ENCODE measurements at places on chromosomes 2 and 18. TPM values are rescaled to one million over a fixed set of nuclear protein-coding genes. Genes with fewer than 3 reads are reported as not detected.

DNA sequence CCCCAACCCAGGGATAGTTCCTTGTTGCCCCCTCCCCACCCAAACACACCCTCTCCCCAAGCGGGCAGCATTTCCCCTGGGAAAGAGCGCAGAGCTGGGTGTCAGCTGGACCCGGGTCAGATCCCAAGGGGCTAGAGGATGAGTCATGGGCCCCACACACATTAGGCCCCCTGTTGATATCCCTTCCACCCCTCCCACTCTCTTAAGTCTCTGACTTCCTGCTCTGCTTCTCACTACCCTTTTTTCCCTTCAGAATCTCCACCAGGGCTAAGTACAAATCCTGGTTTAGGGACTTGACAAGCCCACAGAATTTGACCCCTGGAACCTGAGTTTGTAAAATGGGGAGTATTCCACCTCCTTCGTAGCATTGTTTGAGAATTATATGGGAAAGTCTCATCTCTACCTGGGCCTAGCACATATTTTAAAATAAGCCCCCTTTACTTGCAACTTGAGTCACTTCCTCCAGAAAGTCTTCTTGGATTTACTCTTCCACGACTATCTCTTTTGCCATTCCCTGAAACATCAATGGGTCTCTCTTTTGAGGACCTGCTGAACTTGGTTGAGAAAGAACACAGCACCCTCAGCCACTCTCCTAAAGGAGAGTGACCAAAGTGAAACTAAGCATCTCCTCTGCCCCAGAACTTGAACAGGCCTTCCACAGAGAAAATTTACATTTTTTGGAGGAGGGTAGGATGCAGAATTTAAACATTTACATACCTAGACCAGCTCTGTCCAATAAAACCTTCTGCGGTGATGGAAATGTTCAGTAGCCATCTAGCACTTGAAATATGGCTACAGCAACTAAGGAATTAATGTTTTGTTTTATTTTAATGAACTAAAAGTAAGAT lies 4.7 kb downstream of the RTKN start:
- DNase-seq: no peak

Gene TMEFF2
- not detected for total RNA-seq

GRCh38 chr2:237966250-237966564 lies 607 bp upstream of the UBE2F start:
- no peak for DNase-seq

DNA sequence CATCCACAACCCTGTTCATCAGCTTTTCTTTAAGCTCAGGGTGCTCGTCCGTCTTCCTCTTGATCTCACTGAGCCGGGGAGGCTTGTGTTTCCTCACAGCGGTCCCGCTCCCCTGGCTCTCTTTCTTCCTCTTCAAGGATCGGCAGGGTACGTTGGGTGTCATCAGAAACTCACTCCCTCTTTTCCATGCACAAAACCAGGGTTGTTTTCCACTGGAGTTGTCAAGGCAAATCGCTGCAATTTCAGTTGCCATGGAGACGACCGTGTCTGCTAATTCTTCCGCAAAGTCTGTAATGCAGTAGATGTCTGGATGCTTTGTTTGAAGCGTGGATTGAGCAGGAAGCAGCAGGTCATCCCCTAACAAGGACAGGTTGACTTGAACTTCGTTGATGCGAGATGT lies 146.4 kb downstream of the DAW1 start:
- no peak for DNase-seq

- DNase-seq: no peak
Observed at GRCh38 chr2:38433607-38433975, 56.5 kb upstream of the ATL2 start.

- DNase-seq: no peak
Observed at GRCh38 chr2:160201849-160202539, 1.9 kb upstream of the ITGB6 start.

- DNase-seq: peak; percentile 37
Observed at GRCh38 chr2:74873678-74874640, 40.0 kb downstream of the HK2 start.

Gene LAMA1
- 0.33 TPM for total RNA-seq

DNA sequence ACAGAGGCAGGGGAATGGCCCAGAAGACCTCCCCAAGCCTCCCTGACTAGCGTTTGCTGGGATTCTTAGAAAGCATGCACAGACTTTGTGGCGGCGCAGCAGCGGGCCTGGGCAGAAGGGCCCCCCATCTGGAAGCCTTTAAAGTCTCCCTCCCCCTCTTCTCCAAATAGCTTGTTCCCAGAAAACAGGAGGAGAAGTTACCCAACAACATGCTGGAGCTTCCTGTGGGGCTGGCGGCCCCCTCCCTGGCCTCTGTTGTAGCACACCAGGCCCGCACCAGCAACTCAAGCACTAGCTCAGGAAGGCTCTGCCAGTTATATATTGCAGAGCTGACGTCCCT lies 334.8 kb downstream of the DYSF start:
- peak; percentile 22 for DNase-seq

DNA sequence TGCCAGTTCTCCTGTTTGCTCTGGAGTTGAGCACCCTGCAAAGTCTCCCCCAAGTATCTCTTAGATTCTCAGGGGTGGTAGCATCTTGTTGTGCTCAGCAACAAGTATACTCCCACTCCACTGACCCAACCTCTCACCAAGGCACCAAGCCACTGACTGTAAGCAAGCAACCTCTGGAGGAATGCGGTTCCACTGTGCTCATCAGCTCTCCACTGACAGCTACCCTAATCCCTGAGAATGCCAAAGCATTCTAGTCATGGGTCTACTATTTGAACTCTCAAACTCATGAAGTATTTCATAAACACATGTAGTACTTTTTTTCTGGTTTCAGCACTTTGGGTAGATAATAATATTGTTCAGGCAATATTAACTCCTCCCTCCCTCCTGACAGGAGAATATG lies 170.0 kb downstream of the EPHA4 start:
- DNase-seq: no peak

Gene DHRS9
- total RNA-seq: 0.30 TPM

Gene LIMS4
- total RNA-seq: not detected

Gene NOL4
- total RNA-seq: 2.8 TPM

DNA sequence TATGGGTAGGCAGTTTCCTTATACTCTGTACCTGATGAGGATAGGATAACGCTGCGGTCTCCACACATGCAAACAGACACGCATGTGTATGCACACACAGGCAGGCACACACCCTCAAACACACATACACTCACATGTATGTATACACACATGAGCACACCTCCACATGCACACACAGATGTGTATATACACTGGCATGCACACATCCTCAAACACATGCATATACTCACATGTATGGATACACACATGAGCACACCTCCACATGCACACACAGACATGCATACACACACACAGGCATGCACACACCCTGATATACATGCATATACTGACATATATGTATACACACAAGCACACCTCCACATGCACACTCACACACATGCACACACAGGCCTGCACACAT lies 267.8 kb upstream of the HDAC4 start:
- DNase-seq: peak; percentile 21

- DNase-seq: no peak
Observed at GRCh38 chr2:149692961-149693396, 105.4 kb upstream of the MMADHC start.

DNA sequence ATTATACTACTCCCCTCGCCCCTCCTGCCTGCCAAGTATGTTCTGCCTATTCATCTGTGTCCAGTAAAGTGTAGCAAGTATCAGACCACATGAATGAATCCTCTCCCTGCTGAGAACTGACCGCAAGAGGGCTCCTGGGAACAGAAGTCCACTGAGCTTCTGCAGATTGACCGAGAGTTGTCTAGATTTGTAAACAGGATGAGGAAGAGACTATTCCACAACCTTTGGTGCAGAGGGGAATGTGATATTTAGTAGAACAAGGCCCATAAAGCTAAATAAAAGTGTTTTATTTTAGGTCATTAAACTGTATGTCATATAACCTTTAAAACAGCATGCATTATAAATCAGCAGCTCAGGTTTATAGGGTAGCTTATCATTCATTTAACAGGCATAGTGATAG lies 377.0 kb downstream of the DCC start:
- DNase-seq: peak; percentile 46

DNA sequence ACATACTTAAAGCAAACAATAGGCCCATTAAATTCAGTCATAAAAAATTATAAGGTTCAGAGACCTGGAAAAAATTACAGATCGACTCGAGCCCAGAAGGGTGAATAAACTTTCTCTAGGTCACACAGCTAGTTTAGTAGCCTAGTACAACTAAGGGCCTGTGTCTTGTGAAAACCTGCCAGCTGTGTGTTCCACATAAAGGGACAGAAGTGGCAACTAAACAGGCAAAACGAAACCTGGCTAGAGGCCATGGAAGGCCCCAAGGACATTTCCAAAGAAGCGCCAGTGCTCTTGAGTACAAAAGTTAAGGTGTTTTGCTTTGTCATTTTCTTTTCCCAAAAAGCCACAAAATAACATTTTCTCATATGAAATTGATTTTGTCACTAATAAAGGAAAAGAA lies 164.9 kb downstream of the L3MBTL4 start:
- DNase-seq: peak; percentile 75

Gene PSMA8
- total RNA-seq: not detected

GRCh38 chr2:124533226-124533954 lies 508.3 kb downstream of the CNTNAP5 start:
- DNase-seq: no peak

Gene COLEC11
- total RNA-seq: 40.1 TPM

- peak; percentile 79 for DNase-seq
Observed at GRCh38 chr2:217920879-217921603, 81.8 kb downstream of the TNS1 start.

GRCh38 chr18:50199346-50199855 lies 4.5 kb upstream of the MYO5B start:
- DNase-seq: no peak

GRCh38 chr18:48159816-48160215 lies 229.4 kb upstream of the SMAD2 start:
- DNase-seq: peak; percentile 30

Gene UCN
- total RNA-seq: 2.2 TPM

- DNase-seq: no peak
Observed at GRCh38 chr2:28636491-28636890, 115.1 kb upstream of the PPP1CB start.

Gene ACVR1C
- 2.2 TPM for total RNA-seq

DNA sequence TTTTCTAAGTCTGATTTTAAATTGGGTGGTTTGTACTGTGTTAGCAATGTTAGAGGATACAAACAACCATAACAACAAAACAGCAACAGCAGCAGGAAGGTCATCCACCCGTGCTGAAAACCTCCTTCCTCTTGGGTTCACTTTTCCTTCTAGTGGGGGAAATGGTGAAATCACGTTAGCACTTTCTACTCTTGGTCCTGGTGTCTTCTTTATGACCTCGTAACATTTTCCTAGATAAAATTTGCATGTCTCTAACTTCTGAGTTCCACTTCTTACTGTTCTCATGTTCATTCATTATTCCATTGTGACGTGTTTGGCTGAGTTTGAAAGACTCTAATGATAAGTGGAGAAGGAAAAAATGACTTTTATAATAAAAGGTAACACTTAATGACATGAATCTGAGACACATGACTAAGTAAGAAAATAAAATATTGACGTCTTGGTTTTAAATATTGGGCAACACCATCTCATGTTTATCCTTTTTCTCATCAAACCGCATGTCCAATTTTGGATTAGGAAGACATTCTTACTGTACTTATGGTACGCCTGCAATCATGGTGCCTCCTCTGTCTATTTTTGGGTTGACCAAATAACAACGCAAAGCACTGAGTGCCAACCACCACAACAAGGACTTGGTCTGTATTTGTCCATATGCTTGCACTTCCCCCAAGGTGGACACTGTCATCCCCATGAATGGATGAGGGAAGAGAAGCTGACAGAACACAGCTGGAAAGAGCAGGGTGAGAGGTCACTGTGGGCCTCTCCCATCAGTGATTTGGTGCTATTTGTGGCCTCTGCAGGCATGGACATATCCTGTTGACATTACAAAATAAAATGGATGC lies 25.7 kb upstream of the IL1R1 start:
- no peak for DNase-seq

Gene FAM124B
- 2.1 TPM for total RNA-seq

- DNase-seq: no peak
Observed at GRCh38 chr2:12211326-12212175, 465.1 kb downstream of the LPIN1 start.

DNA sequence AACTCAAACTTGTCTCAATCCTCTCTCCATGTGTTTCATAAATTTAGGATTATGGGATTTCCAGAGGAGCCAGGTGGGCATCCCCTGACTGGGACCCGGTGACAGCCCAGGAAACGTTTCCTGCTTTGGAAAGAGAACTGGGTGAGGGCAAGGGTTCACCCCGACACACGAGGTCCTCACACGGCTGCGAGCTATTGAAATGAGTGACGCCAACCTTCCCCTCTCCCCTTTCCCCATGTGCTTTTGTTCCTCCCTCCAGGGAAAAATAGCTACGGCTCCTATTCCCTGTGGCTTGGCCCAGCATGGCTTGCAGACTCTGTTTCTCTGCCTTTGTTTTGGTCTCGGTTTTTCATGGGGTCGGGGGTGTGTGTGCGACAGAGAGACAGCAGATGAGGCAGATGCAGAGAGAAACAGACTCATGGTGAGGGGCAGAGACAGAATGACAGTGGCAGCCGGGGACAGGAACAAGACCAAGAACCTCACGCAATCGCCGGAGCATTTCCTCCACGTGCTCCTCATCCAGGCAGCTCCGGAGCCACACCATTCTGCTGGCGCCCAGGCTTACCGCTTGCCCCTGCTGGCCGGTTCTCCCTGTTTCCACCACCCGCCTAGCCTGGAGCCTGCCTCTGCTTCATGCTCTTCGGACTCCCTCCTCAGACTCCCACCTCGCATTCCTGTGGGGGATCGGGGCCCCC lies 238.5 kb downstream of the DYSF start:
- DNase-seq: no peak

Gene NRP2
- 7.7 TPM for total RNA-seq

Gene WNT10A
- not detected for total RNA-seq

GRCh38 chr18:67092141-67092540 lies 424.4 kb downstream of the DSEL start:
- DNase-seq: no peak

Gene CPO
- 0.38 TPM for total RNA-seq

Gene EIF2AK3
- 11.8 TPM for total RNA-seq

Gene RSAD2
- total RNA-seq: 1.6 TPM

Gene STK39
- total RNA-seq: 0.50 TPM

DNA sequence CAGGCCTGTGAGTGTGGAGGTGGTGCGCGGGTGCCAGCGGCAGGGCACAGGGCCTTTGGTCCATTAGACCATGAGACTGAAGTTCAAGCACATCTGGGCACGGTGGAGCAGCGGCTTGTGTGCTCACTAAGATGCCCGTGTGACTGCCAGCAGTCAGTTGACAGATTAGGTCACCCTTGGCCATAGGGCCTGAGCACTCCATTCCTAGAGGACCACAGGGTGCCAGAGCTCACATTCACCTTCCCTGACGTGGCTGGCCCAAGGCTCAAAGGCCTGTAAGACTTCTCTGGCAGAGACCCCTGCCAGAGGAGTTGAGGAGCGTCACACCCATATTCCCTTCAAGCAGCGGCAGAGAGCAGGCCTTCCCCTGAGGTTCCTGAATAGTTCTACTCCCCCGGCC lies 650 bp downstream of the LHCGR start:
- DNase-seq: no peak

Gene KIF5C
- total RNA-seq: 0.33 TPM

GRCh38 chr2:109450574-109451273 lies 163.0 kb downstream of the SEPTIN10 start:
- no peak for DNase-seq
